ENCODE measurements at places on chromosomes 1 and 21.
A peak's percentile ranks its signal among the peaks of the same experiment; 100 is the strongest.

GRCh38 chr1:177209357-177209756, 38.6 kb downstream of the BRINP2 start:
- DNase-seq = no peak

GRCh38 chr1:71695821-71696220, 586.5 kb downstream of the NEGR1 start:
- DNase-seq = no peak

DNA sequence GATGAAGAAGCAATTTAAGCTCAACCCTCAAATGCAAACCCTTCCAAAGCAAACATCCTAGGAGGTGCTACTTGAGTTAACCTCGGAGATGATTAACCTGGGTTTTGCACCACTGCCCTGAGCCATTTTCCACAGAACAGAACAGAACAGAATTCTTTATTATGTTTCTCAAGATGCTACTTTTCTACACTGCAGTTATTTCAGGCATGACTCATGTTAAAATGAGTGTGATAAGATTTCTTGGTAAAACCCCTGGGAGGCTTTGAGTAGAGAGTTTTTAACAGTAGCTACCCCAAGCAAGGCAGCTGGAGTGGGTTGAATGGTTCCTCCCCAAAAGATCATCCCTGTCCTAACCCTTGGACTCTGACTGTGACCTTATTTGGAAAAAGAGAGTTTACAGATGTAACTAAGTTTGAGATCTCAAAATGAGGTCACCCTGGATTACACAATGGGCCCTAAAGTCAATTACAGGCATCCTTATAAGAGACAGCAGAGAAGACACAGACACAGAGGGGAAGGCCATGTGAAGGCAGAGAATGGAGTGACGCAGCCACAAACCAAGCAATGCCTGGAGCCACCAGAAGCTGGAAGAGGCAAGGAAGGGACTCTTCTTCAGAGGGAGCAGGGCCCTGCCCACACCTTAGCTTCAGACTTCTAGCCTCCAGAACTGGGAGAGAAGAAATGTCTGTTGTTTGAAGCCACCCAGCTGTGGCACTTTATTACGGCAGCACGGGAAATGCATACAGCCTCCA, 153.4 kb downstream of the ETS2 start:
- DNase-seq = no peak

GRCh38 chr1:31181515-31182343, 58.0 kb downstream of the NKAIN1 start:
- peak; percentile 19 for DNase-seq

GRCh38 chr1:216587715-216588114, 135.5 kb downstream of the ESRRG start:
- no peak for DNase-seq

- DNase-seq = no peak
Observed at GRCh38 chr1:218659911-218660677, 315.0 kb downstream of the TGFB2 start.

DNA sequence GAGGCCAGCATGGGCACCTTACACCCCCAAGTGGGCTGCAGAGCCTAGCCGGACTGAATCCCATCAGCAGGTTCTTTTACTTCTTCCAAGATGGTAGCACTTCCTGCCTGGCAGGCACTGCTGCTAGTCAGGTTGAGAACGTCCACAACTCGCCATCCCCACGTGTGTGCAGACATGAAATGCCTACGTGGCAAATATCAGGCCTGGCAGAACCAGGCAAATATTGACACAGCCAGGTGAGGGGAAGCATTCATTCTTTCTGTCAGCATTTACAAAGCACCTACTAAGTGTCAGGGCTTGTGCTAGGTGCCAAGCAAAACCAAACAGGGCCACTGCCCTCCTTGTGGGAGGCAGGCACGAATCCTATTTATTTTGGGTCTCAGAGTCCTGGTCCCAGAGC, 52.3 kb upstream of the SIM2 start:
- DNase-seq = no peak
